Stimulated activated CD4-positive, alpha-beta T cell treated with anti-CD3 and anti-CD28 coated beads, Interleukin-1b, Interleukin-23, amount 100 ng/mL, for 48 hours (primary cell): ENCODE measurements at places on chromosomes 11 and 22.

DNA sequence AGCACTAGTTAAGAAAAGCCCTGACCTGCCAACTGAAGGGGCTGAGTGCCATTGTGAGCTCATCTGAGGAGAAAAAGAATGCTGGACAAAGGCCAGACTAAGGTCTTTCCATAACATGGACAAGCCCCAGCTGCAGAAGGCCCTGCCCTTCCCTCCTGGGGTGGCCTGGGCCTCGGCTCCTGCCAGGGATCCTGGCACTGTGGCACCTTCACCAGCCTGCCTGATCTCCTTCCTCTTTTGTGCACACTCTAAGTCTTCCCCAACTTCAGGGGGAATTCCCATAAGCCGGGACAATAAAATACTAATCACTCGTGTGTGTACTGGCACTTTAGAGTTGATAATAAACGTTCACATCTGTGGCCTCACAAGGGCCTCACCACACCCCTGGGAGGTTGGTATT, 9.9 kb downstream of the TMPRSS13 start:
- DNase-seq, result no peak

GRCh38 chr22:30204015-30204741, 42.4 kb downstream of the LIF start:
- DNase-seq, result no peak

DNA sequence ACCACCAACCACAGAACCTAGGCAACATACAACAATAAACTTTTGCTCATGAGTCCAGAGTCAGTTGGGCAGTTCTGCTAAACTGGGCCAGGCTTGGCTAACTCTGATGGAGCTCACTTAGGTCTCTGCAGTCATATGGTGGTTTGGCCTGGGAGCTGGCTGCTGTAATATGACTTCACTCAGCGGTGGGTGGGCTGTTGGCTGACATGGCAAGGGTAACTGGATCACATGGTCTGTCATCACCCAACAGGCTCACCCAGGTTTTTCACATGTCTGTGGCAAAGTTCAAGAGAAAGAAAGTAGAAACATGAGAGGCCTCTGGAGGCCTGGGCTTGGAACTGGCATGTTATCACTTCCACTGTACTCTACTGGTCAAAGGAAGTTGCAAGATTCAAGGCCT, 43.2 kb upstream of the CLMP start:
- no peak for DNase-seq

GRCh38 chr22:31344578-31345330, 1.4 kb downstream of the PATZ1 start:
- DNase-seq, result peak; percentile 24

- DNase-seq, result no peak
Observed at GRCh38 chr22:37331034-37331428, 48.7 kb downstream of the CYTH4 start.

- peak; percentile 49 for DNase-seq
Observed at GRCh38 chr22:46036558-46037408, 59.8 kb upstream of the WNT7B start.

GRCh38 chr11:126919147-126919823, 81.3 kb downstream of the KIRREL3 start:
- DNase-seq, result no peak

- DNase-seq, result no peak
Observed at GRCh38 chr11:2390725-2391151, 9.8 kb upstream of the TSSC4 start.

DNA sequence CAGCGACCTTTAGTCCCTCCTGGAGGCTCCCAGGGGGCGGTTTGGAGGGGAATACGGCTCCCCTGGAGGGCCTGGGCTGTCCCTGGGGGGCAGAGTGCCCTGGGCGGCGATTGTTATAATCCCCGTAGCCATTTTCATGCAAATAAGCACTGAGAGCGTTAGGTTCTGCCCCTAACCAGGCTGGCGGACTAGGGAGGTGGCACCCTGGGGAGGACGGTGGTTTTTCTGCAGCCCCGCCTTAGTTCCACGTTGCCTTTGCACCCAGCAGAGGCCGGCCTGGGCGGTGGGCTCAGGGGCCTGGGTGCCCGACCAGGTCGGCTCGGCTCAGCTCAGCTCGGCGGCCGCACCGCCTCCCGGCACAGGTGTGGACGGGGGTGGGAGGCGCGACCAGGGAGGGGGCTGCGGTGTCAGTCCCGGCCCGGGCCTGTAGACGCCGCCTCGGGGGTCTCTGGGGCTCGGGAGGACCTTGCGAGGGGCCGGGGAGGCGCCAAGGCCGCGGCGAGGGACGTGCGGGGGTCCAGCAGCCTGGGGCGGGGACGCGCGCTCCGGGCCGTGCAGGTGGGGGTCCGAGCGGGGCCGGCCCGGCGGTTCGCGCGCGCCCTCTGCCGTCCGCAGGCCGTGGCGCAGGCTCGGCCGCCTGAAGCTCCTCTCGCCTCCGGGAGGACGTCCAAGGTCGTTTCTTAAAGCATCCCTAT, 2.3 kb upstream of the DUSP8 start:
- DNase-seq, result peak; percentile 42

- DNase-seq, result no peak
Observed at GRCh38 chr11:46055371-46055770, 65.9 kb downstream of the PHF21A start.

- DNase-seq, result no peak
Observed at GRCh38 chr11:130522284-130522961, 74.0 kb downstream of the ADAMTS15 start.

DNA sequence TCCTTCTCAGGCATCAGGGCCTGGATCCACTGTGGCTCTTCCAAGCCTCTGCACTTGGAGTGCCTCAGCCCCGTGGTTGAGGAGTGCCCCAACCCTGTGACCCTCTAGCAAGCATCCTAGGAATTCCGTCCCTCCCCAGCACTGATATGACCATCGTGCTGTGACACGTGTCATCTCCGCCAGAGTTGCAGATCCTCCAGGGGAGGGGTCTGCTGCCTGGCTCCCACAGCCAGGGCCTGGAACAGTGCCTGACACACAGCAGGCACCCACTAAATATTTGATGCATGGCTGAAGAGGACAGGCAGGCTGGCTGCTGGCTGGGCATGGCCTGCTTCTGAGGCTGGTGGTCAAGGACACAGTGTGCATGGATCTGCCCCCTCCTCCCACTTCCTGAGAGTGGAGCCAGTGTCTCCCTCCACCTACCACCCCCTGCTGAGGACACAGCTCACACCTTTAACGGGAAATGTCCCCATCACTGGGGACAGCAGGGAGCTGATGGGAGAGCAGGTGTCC, 1.7 kb upstream of the CD81 start:
- DNase-seq, result no peak

DNA sequence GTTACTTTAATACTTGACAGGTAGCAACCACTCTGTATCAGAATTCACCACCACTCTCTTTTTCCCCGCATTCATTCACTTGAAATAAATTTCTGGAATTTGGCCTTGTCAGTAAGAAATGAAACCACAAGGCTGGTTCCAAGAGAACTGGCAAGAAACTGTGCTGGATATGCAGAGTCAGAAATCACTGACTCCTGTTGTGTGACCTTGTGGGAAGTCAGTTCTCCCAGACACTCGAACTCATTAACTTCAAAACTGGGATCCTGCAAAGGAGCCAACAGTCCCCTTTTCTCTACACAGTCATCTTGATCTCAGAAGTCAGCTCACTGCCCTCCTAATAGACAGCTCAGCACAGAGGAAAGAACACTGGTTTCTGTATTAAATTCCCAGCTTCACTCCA, 142.7 kb downstream of the LRRC4C start:
- DNase-seq, result no peak

- no peak for DNase-seq
Observed at GRCh38 chr11:3893311-3893710, 37.8 kb downstream of the STIM1 start.

GRCh38 chr22:26986884-26987283, 329.5 kb downstream of the MIAT start:
- DNase-seq, result no peak

DNA sequence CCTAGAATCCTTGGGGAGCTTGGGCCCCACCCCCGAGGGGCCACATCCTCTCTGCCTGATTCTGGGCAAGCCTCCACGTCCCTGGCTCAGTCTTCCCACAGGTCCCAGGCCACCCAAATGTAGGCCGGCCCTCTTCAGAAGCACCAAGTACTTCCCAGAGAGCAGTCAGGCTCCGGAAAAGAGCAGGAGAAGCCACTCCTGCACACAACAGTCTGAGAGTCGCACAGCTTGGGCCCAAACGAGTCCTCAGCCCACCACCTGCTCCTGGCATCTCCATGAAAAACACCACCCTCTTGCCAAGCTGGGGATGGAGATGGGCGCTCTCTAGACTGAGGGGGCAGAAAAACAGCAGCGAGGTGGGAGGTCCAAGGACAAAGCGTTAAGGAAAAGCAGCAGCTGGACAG, 15.4 kb downstream of the EHD1 start:
- no peak for DNase-seq

- DNase-seq, result peak; percentile 41
Observed at GRCh38 chr11:19903620-19904069, 191.0 kb downstream of the NAV2 start.

DNA sequence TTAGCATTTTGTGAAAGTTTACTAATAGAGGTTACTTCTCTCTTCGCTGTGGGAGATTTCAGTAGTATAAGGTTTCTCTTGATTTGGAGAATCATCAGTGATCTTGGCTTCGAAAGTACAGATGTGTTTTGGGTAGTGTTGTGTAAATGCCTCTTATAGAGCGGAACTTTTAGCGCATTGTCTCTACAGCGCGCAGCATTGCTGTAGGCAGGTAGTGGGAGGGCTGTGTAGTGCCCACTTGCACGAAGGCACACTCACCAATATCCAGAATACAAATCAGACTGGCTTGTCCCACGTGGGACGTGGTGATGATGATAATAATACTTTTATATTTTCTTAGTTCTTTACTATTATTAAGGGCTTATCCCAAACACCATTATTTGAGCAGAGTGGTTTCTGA, 51.4 kb downstream of the FAM83F start:
- DNase-seq, result peak; percentile 31

- no peak for DNase-seq
Observed at GRCh38 chr11:57896361-57897145, 127.1 kb upstream of the OR9Q1 start.

DNA sequence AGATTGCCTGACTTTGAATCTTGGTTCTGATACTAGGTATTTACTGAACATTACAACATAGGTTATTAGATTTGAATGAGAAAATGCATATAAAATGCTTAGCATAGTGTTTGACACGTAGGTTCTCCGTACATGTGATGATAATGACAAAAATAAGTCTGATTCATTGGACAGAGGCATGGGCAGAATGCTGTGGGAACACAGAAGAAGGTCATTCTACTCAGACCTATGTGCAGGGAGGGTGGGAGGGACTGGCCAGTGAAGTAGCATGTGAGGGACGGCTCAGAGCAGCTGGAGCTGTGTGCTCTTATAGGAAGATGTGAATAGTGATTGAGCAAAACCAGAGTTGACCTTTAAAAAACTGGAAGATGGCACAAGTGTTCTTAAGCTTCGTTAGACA, 256.8 kb upstream of the RAG2 start:
- no peak for DNase-seq

GRCh38 chr11:34773211-34773610, 143.0 kb downstream of the APIP start:
- no peak for DNase-seq

DNA sequence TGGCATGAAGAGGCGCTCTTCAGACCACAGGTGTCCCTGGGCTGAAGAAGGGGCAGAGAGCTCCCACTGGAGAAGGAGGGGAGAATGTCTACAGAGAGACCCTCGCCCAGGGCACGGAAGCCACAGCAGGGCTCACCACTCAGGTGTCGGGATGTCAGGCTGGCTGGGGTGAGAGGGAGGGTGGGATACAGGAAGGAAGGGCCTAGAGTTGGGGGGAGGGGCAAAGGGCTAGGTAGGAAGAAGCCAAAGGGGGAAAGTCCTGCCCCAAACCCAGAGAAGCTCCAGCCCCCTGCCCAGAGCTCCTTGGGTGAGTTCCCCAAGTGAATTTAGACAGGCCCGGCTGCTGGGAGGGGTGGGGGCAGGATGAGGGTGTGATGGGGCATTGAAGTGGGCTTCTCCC, 232.0 kb downstream of the CEP164 start:
- DNase-seq, result no peak

DNA sequence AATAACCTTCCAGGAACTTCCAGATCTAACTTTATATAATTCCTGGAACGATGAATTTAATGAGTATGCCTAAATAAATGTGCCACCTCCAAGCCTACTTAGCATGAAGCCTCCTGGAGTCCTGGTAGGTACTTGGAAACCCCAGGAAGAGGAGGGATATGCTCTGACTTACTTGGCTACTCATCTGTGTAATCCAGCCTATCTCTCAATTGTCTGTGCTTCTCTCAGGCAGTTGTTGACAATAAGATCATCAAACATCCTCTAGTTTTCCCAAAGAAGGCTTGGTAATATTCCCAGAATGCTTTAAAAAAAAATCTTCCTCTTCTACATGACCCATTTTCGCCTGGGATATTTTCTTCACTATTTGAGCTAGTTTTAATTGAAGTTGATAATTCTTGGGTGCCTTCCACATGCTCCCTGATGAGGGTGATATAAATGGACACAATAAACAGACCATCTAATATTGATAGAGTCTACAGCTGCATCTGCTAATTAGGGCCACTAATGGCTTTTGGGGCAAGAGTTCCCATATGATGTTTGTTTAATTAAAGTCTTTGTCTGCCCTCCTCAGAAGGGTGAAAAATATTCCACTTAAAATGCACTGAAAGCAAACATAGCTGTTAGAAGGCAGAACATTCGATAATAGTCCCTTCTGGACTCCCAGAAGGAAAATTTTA, 75.5 kb upstream of the RAB38 start:
- no peak for DNase-seq
